ENCODE measurements at places on chromosomes 11 and 22.

DNA sequence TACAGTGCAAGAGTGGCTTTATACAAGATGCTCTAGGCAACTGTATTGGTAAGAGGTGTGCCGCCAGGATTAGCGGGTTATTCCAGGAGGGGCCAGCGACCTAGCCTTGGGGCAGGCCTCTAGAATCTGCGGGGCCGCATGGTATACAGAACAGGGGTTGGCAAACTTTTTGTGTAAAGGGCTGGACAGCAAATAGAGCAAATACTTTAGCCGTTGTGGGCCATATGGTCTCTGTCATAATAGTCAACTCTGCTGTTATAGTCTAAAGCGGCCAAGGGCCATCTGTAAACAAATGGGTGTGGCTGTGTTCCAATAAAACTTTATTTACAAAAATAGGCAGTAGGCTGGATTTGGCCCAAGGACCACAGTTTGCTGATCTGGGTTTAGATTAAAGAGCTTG is 32.6 kb downstream of the FBLN1 start:
- DNase-seq = no peak

- DNase-seq = no peak
Measured at GRCh38 chr22:25223269-25223850, 3.9 kb downstream of the CRYBB2 start.

DNA sequence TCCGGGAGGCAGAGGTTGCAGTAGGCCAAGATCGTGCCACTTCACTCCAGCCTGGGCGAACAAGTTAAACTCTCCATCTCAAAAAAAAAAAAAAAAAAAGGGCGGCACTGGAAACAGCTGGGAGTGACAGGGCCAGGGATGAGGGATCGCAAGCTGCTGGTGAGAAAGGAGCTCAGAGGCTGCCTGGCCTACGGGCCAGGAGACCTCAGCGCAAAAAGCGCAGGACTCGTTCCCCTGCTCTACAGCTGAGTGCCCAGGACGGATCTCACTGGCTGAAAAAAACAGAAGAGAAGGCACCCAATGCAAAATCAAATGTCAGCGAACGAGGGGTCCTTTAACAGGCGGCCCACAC is 650 bp upstream of the NUP50 start:
- DNase-seq = no peak

DNA sequence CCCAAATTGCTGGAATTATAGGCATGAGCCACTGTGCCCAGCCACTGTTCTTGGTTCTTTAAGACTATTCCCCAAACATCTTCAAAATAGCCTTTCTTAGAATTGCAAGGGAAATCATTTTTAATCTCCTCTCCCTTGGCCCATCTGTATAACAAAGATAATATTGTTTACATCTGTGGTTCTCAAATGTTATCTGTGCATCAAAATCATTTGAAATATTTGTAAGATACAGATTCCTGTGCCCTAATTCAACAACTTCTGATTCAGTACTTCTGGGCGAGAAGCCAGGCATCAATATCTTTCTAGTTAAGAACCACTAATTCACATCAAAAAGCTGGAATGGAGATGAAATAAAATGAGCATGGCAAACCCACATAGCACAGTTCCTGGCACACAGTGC is 83.0 kb downstream of the TMPRSS5 start:
- no peak for DNase-seq

GRCh38 chr11:14499178-14499559 is 442 bp downstream of the COPB1 start:
- no peak for DNase-seq

GRCh38 chr11:2815762-2816496 is 69.6 kb downstream of the CDKN1C start:
- DNase-seq = no peak

DNA sequence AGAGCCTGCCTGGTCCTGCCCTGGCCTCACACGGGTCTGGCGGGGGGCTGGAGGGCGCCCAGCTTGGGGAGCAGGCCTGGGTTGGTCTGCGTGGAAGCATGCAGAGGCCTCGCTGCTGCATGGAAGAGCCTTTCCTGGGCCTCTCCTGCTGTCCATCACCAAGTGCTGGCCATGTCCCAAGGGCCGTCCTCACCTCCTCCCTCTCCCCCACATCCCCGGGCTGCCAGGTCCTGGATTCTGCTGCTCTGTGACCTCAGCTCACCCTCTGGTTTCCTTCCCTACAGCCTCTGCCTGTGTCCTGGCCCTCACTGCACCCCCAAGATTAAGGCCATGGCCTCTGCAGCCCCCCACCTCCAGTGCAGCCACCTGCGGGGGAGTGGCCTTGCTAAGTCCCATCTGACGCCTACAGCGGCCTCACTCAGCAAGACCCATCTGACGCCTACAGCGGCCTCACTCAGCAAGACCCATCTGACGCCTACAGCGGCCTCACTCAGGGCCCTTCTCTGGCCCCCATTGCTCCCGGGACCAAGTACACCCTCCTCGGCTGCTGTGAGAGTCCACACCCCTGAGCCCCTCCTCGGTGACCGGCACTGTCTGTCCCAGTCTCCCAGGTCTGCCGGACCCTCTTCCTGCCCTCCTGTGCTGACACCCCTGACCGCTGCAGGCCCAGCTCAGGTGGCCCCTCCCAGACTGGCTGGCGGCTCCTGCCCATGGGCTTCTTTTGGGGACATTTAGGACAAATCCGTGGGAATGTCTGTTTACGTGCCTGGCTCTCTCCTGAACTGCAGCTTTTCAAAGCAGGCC is 119.5 kb upstream of the B3GAT1 start:
- no peak for DNase-seq

DNA sequence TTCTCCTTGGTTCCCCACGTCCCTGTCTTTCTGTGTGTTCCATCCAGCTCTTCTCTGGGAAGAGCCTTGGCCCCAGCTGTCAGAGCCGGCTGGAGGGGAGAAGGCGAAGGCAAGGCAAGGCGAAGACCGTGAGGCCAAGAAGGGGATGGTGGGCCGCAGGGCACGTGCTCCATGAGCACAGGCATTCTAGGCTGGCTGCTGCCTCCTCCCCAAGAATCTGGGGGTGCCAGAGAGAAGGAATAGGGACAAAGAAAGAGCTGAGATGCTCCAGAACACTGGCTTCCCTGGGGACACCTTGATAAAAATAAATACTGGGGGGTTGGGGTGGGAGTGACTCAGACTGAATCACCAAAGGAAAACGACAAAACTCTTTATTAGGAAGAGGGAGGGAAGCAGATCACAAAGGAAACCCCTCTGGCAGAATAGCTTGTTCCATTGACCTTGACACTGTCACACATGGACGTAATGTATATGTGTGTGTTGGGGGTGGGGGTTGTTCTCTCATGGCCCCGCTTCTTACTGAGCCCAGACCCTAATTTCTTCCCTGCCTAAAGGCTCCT is 52.5 kb downstream of the NECTIN1 start:
- no peak for DNase-seq

GRCh38 chr22:44003405-44004103 is 20.5 kb upstream of the PARVB start:
- DNase-seq = no peak

DNA sequence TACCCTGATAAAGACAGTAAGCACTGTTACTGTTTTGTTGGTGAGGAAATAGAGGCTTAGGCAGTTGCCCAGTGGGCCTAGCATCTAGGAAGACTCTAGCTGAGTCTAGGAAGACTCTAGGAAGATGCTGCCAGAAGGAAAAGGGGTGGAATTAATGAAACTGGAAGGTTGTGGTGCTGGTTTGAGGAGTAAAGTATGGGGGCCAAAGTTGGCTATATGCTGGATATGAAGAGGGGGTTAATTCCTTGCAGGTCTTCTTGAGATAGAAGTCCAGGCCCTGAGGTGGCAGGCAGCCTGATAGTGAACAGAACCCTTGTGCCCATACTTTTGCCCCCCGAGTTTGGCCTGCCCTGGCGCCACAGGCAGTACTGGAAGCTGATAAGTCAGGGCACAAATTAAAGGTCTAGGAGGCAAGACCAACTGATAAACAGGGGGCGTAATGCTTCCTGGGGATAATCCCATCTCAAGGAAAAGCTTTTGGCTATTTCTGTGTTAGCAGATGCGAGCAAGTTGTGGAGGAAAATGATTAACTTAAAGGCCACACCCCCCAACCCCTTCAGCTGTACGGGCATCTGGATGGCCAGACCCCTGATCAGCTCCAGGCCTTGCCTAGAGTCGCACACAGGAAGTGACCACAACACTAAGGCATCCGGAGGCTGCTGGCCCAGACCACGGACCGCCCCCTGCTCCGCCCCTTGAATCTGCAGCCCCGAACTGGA is 3.1 kb downstream of the ILK start:
- no peak for DNase-seq

DNA sequence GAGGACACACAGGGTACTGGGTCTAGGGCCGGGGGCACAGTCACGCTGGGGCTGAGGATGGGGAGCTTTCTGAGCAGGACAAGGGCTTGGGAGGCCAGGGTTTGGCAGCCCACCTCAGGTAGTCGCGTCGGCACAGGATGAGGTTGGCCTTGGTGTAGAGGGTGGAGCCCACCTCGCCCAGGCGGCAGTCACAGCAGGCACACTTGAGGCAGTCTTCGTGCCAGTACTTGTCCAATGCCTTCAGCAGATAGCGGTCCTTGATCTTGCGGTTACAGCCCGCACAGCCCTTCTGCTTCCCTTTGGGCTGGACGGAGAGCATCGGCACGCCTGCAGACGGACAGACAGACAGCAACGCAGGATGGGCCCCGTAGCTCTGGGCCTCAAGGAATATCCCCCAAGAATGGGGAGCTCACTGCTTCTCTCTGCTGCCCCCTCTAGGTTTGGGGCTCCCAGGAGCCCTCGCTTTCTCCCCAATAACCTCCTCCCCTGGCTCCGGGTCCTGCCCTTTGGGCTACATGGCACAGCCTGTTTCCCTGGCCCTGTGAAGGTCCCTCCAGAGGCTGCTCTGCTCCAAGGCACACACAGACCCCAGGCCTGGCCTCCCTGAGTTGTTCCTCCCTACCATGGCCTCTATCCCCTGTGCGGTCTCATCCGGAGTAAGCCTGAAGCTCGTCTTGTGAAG is 33.4 kb downstream of the LMO1 start:
- DNase-seq = no peak

DNA sequence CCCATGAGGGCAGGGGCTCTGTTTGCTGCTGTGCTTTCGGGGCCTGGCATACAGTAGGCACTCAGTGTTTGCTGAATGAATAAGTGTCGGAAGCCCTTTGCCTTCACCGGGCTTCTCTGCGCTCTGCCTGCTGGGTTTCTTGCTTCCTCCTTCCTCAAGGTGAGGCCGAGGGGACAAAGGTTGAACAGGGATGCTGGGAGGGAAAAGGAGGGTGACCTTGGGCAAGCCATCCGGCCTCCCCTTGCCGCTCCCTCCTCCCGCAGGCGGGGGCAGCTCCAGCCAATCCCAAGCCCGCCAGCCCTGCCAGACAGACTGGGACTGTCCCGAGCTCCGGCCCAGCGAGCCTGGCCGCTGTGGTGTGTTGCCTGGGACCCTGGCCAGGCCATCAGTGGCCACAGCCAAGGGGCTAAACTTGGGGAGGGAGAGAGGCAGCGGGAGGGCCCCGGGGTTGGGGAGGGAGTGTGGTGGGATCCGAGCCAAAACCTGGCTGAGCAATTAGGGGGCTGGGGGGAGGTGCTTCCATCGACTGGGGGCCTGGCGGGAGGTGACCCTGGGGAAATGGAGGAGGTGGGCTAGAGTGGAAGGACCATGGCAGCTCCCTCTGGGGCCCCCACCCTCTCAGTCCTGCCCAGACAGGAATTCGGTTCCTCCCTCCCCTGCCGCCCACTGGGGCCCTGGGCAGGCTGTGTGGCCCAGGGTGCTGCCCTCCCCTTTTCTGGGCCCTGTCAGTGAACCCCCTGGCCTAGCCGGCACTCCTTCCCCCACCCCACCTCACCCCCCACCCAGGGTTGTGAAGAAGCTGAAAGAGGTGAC is 3.4 kb upstream of the RCOR2 start:
- DNase-seq = no peak

GRCh38 chr22:35135165-35135564 is 69.2 kb downstream of the ISX start:
- no peak for DNase-seq

DNA sequence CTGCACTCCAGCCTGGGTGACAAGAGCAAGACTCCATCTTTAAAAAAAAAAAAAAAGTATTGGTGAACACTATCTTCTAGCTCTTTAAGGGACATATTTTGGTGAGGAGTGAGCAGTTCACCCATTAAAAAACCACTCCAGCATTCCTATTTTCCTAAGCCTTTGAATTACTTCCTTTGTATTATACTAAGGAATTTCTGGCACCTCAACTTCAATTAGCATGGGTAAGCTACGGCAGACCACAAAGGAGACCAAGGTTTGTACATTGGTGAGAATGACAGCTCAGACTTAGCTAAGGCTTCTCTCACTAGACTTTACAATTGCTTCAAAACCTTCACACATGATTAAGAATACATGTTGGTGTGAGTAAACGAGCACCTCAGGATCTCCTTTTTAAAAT is 57.0 kb upstream of the BIRC3 start:
- no peak for DNase-seq

Measured in activated CD4-positive, alpha-beta T cell treated with anti-CD3 and anti-CD28 coated beads, Interleukin-2, amount 50 U/mL, for 24 hours (primary cell).